GM20000 (cell line): ENCODE measurements at places on chromosomes 12 and 14.

DNA sequence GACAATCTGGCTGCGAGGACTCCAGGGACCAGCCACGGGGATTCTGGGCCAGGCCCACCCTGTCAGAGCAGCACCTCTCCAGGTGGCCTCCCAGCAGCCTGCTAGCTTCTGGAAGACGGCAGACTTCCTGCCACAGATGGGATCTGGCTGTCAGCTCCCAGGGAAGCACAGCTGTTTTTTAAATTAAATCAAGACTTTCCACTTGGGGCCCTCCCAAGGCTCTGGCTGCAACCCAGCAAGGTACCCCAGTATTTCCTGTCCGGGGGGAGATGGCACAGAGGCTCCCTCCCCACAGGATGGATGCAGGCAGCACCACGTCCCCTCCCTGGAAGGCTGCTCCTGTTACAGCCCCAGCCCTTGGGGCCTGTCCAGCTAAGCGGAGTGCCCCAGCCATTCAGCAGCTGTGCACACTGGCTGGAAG lies 56.9 kb downstream of the ACTN1 start:
- no peak for DNase-seq

- DNase-seq = no peak
These were observed 424.2 kb downstream of the NOVA1 start for GRCh38 chr14:26173581-26174110.

DNA sequence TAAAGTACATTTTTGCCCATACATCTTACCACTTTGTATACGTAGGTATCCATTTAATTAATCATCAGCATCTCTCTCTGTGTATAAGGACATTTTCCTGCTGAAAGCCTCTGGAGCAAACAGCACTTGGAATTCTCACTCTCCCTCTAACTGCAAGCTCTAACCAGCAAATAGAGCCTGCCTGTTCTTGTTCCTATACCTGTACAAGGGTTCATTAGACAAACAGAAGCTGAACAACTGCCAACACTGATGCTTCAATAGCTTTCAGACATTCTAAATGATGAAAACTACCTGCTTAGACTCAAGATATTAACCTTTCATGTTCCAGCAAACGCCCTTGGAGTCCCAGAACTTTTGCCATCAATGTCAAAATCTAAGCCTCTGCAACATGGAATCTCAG lies 98.0 kb downstream of the KCNH5 start:
- no peak for DNase-seq

GRCh38 chr12:76713130-76713529 lies 50.8 kb upstream of the ZDHHC17 start:
- DNase-seq = no peak

- peak; percentile 75 for DNase-seq
These were observed 114.7 kb downstream of the SLC8A3 start for GRCh38 chr14:70073924-70074566.

GRCh38 chr12:6332459-6332858 lies 9.4 kb downstream of the TNFRSF1A start:
- no peak for DNase-seq

- DNase-seq = no peak
These were observed 10.9 kb downstream of the HVCN1 start for GRCh38 chr12:110677982-110678381.

- no peak for DNase-seq
These were observed 28.9 kb downstream of the FOXN3 start for GRCh38 chr14:89387922-89388685.

- no peak for DNase-seq
These were observed 421 bp downstream of the SUOX start for GRCh38 chr12:55997535-55997859.

- DNase-seq = no peak
These were observed 2.8 kb upstream of the PYROXD1 start for GRCh38 chr12:21434699-21435098.

DNA sequence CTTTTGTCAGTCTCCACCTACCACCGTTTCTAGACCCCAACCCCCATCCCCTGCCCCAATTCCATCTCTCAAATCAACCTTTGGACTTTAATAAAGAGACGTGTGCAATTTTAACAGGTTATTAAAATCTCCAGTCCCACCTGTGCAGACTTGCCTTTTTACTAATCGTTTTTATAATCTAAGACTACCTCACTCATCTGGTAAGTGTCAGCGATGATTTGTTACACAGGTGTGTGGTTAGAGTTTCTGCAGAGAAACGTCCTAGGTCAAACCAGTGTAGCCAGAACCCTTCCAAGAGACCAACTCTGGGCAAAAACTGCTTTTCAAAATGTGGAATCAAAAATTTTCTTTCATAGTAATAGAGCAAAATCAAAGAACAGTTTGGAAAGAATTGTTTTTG lies 60.4 kb upstream of the PELI2 start:
- DNase-seq = no peak

- DNase-seq = no peak
These were observed 16.0 kb downstream of the NKX2-1 start for GRCh38 chr14:36503771-36504741.

GRCh38 chr14:76672123-76672522 lies 89.1 kb upstream of the VASH1 start:
- no peak for DNase-seq

DNA sequence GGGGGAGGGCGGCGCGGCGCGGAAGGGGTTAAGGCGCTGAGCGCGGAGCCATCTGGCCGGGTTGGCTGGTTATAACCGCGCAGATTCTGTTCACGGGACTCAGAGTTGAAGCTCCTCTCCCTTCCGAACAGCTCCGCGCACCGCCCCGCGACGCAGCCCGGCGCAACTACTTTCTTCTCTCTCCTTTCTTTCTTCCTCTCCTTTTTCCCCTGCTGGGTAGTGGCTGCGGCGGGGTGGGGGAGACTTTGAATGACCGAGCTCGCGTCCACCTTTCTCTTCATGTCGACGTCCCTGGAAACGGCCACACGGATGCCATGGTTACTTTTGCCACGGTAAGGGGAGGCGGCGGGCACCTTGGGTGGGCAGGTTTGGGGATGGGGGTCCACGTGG lies at the start of gene NTF3:
Gene NTF3, plus strand, starts transcription at position 98 of the 390 bp plus-strand sequence. Its CDS starts 217 bp downstream, at position 315.
- DNase-seq = peak; percentile 41

GRCh38 chr12:94674051-94674451 lies 23.7 kb upstream of the TMCC3 start:
- no peak for DNase-seq

- no peak for DNase-seq
These were observed 1201.5 kb downstream of the BCL11B start for GRCh38 chr14:98070536-98070935.
